ENCODE measurements at places on chromosomes 5 and 9. TPM values are rescaled to one million over a fixed set of nuclear protein-coding genes. Genes with fewer than 3 reads are reported as not detected.

The KCNV2 gene
- total RNA-seq: not detected

The QRFP gene
- total RNA-seq: not detected

The IPO11 gene
- total RNA-seq: 39.7 TPM

The ACTBL2 gene
- not detected for total RNA-seq

The SIT1 gene
- 65.6 TPM for total RNA-seq

The OR1Q1 gene
- not detected for total RNA-seq

The PCDHB6 gene
- total RNA-seq: not detected

The SYK gene
- total RNA-seq: 0.44 TPM

The C6 gene
- total RNA-seq: not detected

The CDH6 gene
- total RNA-seq: not detected

The GRM6 gene
- not detected for total RNA-seq

The OR1L4 gene
- total RNA-seq: not detected

The MBLAC2 gene
- 6.0 TPM for total RNA-seq

The WNT8A gene
- total RNA-seq: not detected

The CER1 gene
- total RNA-seq: not detected

The PPP1R26 gene
- total RNA-seq: 2.8 TPM

The IFNK gene
- not detected for total RNA-seq

The FYB1 gene
- 131 TPM for total RNA-seq

The PCDHAC1 gene
- not detected for total RNA-seq

The INIP gene
- 43.5 TPM for total RNA-seq

The GABRG2 gene
- not detected for total RNA-seq

The SLC34A1 gene
- 0.19 TPM for total RNA-seq

The CSF2 gene
- total RNA-seq: 31.1 TPM

The NR6A1 gene
- 2.9 TPM for total RNA-seq

The FOXB2 gene
- total RNA-seq: not detected

The OR13J1 gene
- not detected for total RNA-seq

The DNM1 gene
- 0.86 TPM for total RNA-seq

The MZB1 gene
- total RNA-seq: 27.3 TPM

The TLR4 gene
- 0.05 TPM for total RNA-seq

The FOXI1 gene
- not detected for total RNA-seq
